Stimulated activated effector memory CD8-positive, alpha-beta T cell treated with anti-CD3 and anti-CD28 coated beads, Interleukin-12 subunit alpha, Interleukin-12 subunit beta, amount 100 ng/mL, for 72 hours (primary cell): ENCODE measurements at places on chromosomes 3 and 15.

- DNase-seq: no peak
Observed at GRCh38 chr15:85025516-85026251, 44.0 kb downstream of the PDE8A start.

- DNase-seq: no peak
Observed at GRCh38 chr3:182399978-182400737, 393.1 kb upstream of the ATP11B start.

- DNase-seq: no peak
Observed at GRCh38 chr3:9077029-9077428, 113.8 kb upstream of the RAD18 start.

- DNase-seq: no peak
Observed at GRCh38 chr3:135558150-135558783, 407.3 kb upstream of the PPP2R3A start.

DNA sequence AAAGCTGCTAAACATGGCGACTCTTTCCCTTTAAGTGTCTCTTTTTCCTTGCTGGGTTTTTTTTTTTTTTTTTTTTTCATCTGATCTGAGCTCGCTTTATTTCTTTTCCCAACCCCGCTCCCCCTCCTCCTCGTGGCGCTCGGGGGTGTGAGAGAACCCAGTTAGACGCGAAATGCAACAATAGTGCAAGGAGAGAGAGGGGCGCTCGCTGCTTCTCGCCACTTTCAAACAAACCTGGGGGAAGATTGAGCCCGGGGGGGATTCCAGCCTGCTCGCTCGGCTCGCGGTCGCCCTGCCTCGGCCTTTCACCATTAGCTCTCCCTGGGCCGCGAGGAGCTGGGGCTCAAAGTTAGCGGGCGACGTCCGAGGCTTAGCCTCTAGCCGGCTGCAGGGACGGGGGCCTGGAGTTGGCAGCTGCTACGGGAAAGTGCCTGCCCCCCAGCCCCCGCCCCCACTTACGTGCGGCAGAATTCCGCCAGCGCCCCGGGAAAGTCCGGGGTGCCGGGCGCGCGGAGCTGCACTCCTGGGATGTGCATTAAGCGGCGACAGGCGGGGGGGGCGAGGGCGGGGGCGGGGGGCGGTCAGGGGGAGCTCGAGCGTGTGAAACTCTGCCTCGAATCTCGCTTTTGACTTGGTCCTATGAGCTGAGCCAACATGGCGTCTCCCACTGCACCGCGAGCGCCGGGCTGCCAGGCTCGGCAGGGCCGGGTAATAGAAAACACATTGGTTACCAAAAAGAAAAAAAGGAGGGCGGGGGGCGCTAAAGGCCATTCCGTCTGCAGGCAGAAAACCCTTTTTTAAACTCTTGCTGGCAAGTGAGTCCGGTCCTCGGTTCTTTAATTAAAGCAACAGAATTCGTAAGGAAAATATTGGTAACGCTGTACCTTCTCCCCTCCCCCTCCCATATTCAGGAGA lies 10.4 kb downstream of the NR2F2 start:
- DNase-seq: no peak

GRCh38 chr15:52642386-52643361 lies 36.5 kb downstream of the ATOSA start:
- DNase-seq: no peak

GRCh38 chr15:73326157-73326556 lies 42.6 kb downstream of the HCN4 start:
- DNase-seq: no peak
